ENCODE measurements at places on chromosomes 12 and 14.

- no peak for DNase-seq
These were observed 908 bp upstream of the WIF1 start for GRCh38 chr12:65121956-65122469.

DNA sequence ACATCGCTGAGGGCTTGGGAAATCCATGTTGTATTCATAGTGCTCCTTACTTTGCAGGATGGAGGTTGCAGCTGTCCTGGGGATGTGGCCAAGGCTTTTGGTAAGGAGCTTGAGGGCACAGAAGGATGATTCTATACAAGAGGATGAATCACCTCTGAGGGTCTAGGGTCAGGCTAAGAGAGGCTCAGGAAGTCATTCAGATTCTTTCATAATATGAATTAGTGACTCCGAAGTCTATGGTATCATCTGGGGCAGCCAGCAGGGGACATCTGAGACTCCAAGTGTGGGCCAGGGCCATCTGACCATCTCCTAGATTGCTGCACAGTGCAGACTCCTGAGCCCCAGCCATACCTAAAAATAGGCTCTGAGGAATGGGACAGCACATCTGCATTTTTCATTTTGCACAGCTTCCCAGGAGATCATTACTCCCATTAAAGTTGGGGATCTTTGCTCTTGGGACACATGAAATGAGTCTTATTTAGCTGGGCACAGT, 4.8 kb downstream of the GMPR2 start:
- DNase-seq = no peak

GRCh38 chr14:59356767-59357166, 108.4 kb downstream of the GPR135 start:
- no peak for DNase-seq

DNA sequence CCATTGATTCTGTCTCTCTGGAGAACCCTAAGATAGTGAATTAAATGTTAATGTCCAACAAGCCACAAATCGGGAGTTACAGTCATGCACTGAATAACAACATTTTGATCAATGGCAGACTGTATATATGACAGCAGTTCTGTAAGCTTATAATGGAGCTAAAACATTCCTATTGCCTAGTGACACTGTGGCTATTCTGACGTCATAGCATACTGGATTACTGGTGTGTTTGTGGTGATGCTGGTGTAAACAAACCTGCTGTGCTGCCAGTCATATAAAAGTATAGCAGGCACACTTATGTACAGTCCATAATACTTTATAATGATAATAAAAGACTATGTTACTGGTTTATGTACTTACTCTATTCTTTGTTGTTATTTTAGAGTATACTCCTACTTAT, 56.7 kb upstream of the BICD1 start:
- no peak for DNase-seq

DNA sequence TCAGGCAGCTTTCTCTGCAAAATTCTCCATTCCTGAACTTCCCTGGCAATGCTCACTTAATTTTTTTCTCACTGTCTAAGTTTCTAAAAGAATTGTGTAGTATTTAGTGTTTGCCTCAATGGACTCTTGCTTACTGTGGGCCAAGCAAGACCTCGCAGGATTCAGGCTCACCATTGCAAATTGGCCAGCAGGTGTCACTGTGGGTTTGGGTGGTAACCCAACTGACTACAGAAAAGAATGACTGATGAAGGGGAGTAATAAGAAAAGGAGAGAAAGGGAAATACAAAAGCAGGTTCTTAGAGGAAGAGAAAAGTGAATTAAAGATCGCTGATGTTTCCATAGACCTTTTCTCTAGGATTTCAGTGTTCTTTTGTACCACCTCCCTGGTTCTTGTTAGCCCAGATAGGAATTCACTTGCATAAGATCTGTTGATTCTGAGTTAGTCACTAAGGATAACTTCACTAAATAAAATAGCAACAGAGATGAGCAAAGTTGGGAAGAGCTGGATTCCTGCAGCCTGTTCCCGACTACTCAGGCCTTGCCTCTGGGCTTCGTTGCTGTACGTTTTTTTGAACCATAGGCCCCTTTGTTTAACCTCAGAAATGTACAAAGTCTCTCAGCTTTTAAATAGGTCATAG, 386.5 kb upstream of the DDHD1 start:
- peak; percentile 23 for DNase-seq

DNA sequence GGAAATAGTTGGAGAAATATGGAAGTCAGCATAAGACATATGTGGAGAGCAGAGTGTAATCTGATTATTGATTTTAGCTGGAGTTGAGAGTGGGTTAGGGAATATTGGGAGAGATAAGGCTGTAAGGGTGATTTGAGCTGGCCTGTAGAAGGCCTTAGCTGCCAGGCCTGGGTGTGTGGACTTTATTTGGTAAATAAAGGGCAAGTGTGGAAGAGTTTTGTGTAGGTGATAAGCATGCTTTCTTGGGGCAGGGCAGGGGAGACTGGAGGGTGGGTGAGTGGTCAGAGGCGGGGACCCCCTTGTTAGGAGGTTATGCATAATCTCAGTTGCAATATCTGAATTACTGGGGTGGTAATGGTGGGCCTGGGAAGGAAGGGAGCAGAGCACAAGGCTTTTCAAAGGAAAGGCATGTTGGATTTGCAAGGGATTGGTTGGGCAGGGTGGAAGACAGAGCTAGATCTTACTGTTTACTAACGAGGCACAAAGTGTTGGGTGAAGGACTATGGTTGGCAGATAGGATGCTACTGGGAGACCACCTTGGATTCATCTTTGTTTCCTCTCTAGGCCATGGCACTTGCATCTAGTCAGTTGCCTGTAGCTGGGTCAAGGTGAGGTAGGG, 5.5 kb downstream of the KHNYN start:
- no peak for DNase-seq

DNA sequence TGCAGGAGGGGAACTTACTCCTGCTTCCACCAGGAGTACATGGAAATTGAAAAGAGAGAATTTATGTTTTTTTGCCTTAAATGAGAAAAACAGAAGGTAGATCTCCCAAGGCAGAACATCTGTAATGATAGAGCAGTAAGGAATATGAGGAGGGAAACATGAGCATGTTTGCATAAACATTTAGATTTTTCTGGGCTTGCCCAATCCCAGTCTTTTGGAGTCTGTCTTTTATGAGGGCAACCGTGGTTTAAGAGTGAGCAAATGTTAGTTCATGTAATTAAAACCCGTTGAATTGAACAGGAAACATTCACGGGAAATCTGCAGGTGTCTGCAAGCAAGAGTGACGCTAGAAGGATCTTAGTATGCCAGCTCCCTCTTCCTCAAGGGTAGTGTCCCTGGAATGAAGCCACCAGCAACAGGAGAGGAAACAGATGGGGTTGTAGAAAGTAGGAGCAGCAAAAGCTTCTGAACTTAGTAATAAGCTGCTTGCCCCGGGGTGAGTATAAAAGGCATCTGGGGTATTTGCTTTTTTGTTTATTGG, 79.3 kb downstream of the ARF6 start:
- DNase-seq = peak; percentile 19

- DNase-seq = no peak
These were observed 3.6 kb upstream of the SLC7A8 start for GRCh38 chr14:23186913-23187654.

DNA sequence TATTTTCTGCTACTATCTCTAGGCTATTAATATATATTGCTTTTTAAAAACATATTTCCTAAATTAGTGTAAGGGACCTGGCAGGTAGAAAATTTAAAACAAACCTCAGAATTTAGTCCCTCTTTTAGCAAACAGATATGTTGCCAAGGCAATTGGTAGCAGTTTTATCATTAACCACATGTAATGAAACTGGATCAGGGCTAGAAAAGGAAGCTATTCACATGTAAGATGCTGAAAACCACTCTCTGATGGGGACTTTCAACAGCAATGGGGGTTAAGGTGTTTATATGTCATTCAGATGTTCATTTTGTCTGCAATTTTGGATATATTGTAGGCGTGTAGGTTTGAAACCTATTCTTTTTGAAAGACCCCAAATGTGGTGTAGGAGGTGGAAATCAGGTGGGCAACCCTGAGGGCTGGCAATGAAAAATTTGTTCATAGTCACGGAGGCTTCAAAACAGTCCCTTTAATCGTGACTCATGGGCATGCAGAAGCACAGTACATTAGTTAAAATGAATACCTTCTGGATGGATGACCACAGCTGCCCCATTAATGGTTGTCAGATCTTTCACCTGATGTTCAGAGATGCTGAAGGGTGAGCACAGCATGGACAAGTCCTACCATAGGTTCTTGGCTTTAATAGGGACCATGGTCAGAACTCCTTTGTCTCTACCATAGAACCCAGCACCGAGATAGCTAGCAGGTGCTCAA, 5.9 kb upstream of the PKP2 start:
- no peak for DNase-seq

DNA sequence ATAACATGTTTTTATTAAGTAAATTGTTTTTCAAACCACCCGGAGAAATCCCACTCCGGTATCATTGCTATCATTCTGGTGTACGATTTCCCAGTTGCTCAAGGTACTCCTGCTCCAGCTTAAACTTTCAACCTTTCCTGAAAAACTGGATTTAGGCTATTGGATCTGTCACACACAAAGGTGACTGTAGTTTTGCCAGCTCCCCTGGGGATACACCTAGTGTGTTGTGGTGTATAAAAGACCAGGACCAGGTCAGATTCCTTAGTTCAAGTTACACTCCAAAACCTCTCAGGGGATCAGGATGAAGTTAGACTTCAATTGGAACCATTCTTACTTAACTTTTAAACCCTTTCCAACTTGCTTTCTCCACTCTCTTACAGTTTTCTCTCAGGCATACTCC, 303.9 kb downstream of the NOVA1 start:
- DNase-seq = no peak

GRCh38 chr12:29709496-29710040, 74.2 kb downstream of the TMTC1 start:
- no peak for DNase-seq

DNA sequence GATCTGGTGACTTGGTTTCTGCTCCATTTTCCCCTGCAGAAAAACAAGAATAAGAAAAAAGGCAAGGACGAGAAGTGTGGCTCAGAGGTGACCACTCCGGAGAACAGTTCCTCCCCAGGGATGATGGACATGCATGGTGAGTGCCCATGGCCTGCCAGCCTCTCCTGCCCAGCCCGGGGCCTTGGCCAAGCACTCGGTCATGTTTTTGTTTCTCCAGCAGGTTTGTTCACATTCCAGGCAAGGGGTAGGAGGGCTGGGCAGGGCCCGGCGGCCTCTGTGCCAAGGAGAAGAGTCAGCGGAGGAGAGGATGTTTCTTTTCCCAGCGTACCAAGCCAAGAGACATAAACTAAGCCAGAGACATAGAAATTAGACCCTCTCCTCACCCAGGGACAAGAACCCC, 13.6 kb downstream of the BCL7A start:
- no peak for DNase-seq

DNA sequence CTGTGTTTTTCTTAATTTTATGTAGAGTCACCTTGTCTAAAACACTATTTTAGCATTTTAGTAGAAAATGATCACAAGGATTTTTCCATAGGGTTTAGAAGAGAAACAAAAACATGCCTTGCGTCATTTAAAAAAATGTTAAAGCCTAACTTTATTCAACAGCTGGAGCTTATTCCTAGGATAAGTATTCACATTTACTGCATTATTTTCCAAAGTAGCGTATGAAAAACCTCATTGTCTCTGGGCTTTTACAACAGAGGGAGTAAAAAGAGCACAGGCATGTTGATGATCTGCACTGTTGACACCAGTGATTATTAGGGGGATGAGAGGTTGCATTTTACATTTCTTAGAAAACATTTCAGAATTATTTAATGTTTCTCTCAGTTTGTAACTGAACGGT, 66.1 kb downstream of the FRMD6 start:
- DNase-seq = no peak

DNA sequence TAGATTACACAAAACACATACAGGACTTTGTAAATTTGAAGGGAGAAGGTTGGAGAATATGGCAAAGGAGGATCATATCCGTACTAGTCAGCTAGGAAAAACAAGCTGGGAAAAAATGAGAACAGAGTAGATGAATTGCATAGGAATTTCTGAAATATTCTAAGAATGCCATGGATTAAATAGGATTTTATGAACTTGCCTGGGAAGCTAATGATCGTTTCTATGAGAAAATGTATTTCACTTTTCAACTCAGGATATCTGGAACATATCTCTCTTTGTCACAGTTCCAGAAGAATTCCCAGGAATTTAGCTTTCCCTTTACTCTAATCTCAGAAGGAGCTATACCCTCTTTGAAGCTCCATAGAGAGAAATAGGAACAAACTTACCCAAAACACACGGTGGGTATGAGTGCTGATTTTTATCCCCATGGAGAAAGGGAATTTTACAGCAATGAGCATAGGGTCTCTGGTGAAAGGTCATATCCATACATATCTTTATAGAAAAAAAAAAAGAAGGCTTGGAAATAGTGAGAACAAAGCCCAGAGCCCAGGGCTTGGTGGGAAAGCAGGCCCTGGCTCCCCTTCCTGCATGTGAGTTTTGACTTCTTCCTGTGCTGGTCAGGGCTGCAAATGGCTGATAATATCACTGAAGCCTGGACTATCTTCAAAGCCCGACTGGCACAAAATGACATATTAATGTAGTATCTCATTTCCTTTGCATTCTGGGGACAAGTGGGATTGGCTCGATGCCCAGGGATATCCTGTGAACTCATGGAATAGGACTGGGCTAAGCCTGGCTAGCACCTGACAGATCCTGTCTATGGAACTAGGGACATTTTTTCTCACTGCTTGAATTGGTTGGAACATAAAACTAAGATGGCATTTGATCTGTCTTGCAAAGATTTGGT, 136.3 kb downstream of the AEBP2 start:
- DNase-seq = no peak

DNA sequence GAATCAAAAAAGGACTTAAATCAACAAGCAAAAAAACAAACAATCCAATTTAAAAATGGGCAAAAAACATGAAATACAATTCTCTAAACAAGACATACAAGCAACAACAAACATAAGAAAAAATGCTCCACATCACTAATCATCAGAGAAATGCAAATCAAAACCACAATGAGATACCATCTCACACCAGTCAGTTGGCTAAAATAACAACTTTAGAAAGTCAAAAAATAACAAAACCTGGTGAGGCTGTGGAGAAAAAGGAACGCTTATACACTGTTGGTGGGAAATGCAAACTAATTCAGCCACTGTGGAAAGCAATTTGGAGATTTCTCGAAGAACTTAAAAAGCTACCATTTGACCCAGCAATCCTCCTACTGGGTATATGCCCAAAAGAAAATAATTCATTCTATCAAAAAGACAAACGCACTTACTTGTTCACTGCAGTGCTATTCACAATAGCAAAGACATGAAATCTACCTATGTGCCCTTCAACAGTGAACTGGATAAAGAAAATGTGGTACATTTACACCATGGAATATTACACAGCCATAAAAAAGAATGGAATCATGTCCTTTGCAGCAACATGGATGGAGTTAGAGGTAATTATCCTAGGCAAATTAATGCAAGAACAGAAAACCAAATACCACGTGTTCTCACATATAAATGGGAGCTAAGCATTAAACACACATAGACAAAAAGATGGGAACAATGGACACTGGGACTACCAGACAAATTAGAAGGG, 26.9 kb downstream of the PRKD1 start:
- no peak for DNase-seq

DNA sequence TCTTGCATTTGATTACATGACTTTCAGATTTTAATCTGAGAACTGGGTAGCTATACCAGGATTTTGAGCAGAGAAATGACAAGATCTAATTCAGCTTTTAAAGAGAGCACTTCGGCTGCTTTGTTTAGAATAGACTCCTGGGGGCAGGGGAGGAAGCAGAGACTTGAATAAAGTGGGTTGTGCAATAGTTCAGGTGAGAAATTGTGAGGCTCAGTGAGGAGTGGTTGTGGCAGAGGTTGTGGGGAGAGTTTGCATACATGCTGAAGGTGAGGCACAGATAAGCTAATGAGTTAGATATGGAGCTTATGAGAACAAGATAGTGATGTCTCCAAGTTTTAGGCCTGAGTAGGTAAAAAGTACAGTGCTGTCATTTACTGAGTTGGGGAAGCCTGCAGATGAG, 281.4 kb downstream of the FLRT2 start:
- no peak for DNase-seq
